ENCODE measurements at places on chromosomes 6 and 20.

DNA sequence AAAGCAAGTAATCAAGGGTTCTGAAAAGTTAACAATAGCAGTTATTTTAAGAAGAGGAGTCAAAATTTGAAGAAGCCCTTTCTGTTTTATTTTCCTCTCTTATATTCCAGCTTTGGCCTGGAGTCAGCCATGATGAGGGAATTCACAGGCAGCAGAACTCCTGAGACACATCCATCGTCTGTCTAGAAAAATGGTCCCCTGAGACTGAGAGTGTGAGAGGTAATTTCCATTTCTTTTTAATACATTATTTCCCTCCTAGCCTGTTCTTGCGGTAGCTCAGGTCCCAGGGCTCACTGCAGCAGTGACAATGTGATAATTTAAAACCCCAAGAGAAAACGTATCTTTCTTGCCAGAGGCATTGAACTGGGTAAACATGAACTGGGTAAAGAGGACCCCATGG, 296.0 kb downstream of the SMOC2 start:
- DNase-seq: no peak

- peak; percentile 15 for DNase-seq
These were observed 18.0 kb downstream of the KHDC1L start for GRCh38 chr6:73207221-73207837.

GRCh38 chr20:63238514-63239125, 2.9 kb downstream of the BIRC7 start:
- no peak for DNase-seq

- DNase-seq: no peak
These were observed 87.9 kb upstream of the BMP5 start for GRCh38 chr6:55963301-55963700.

DNA sequence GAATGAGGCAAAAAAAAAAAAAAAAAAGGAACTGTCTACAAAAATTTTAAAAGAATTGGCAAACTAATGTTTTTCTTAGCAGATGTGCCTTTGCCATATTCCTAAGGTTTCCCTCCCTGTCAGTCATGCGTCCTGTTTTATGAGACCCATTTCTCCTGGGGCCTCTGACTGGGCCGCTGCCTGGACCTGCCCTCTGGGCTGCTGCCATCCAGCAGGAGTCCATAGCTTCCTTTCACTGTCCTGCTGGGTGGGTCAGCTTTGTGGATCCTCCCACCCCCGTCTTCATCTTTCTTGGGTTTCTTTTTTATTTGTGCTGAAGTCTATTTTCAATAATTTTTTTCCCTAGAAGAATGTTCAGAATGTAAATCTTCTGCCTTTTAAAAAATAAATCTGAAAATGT, 110.8 kb upstream of the SCP2D1 start:
- DNase-seq: peak; percentile 49

DNA sequence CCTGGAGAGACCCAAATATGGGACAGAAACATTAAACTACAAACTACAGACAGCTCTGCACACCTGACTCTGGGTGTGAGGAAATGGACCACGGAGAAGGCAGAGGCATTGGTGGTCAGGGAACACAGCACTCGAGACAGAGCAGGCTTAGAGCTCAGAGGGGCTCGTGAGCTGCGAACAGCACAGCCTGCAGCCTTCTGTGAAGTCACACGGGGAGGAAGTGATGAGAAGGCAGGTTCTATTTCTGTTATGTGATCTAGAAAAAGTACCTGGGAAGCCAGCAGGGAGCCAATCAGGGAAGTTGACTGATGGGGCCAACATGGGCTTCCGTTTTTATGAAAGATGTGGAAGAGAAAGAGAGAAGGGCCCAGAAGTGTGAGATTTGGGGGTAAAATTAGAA, 88.9 kb upstream of the SNAP25 start:
- no peak for DNase-seq

DNA sequence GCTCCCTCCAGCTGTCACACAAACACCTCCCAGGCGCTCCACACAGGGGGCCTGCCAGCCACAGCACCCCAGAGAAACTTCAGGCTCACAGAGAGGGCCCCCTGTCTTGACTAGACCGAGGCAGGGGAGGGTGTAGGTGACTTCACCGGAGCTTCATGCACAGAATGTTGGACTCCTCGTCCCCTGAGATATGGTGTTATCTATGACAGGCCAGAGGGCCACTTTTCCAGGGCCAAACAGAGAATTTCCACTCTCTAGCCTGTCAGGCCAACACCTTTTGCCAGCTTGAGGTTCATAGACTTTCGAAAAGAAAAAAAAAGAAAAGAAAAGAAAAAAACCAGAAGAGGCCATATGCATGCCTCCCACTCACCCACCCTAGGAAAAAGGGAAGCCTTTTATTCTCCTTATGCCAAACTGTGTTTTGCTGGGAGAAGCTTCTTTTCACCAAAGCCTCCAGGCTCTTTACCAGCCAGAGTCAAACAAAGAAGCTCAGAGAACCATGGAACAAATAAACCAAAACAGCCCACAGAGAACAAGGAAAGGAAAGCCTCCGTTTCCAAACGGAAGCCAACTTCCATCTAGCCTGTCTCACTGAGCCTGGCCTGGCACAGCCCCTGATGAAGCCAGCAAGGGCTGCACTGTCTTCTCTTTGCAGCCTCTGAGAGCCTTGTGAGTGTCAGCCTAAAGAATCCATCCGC, 313.2 kb upstream of the JARID2 start:
- DNase-seq: no peak

- DNase-seq: no peak
These were observed 216.5 kb upstream of the SSTR4 start for GRCh38 chr20:22818636-22819035.

- no peak for DNase-seq
These were observed 264.6 kb upstream of the CDYL start for GRCh38 chr6:4511641-4512020.

GRCh38 chr20:37886851-37887297, 16.1 kb upstream of the VSTM2L start:
- no peak for DNase-seq

DNA sequence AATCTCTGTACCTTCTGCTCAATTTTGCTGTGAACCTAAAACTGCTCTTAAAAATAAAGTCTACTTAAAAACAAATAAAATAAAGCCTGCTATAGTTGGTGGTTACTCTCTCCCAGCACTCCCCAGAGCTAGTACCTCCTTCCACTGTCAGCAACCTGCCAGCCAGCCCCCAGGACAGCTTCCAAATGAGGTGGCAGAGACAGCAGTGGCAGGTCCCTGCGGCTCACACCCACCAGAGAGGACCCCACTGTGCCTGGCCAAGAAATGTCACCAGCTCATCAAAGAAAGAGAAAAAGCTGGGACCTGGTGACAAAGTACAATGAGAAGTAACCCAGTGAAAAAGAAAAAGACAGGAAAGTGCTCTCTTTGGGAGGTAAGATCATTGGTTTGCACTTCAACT, 15.2 kb downstream of the APMAP start:
- no peak for DNase-seq

DNA sequence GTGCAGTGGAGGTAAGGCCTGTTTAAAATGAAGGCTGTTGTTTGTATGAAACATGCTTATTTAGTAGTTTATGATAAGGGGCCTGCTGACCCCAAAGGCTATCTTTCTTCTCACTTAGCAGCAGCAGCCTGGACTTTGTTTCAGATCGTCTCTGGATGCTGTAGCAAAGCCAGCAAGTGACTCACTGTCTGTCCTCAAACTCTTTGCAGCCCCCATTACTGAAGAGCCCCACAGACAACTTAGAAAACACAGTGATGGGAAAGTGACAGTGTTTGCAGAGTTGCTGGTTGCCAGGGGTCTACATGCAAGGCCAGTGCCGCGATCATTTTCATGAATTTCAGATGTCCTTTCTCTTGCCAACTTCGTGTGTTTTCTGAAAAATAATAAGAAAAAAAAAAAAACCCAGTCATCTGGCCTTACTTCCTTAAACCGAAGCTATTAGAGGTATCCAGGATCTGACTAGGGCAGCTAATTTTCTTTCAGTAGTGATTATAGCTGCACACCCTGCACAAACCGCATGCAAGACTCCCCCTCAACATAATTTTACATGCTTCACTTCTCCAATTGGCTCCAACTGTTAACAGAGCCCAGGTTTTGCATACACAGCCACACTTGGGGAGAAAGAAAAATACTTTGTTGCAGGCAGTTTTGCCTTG, 11.6 kb upstream of the F13A1 start:
- no peak for DNase-seq

- DNase-seq: no peak
These were observed 19.3 kb downstream of the SMLR1 start for GRCh38 chr6:130846501-130846900.

GRCh38 chr20:14885661-14886060, 548.2 kb upstream of the FLRT3 start:
- no peak for DNase-seq

- no peak for DNase-seq
These were observed 194.8 kb downstream of the UNC5CL start for GRCh38 chr6:40844246-40844645.

DNA sequence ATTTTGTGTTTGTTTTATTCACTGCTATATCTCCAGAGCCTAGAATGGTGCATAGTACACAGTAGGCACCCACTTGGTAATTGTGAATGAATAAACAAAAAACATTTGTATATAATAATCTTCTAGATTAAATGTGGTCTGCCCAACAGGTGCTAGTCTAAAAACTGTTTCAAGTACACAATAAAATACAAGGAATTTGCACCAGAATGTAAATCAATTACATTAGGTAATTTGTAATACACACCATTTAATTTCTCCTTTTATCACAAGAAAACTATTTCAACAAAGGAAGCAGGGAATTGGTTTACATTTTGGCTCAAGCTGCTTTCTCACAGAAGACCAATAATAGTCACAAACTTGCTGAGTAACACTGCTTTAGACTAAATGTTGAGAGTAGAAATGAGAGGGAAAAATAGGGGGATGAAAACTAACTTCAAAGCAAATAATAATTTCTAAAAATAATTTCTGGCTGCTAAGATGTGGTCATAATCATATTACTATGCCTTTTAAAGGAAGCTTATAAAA, 22.1 kb downstream of the RUNX2 start:
- DNase-seq: no peak

- DNase-seq: no peak
These were observed 224.2 kb upstream of the SSTR4 start for GRCh38 chr20:22810626-22811569.

- DNase-seq: no peak
These were observed 4.9 kb downstream of the BPIFB1 start for GRCh38 chr20:33287884-33288283.

DNA sequence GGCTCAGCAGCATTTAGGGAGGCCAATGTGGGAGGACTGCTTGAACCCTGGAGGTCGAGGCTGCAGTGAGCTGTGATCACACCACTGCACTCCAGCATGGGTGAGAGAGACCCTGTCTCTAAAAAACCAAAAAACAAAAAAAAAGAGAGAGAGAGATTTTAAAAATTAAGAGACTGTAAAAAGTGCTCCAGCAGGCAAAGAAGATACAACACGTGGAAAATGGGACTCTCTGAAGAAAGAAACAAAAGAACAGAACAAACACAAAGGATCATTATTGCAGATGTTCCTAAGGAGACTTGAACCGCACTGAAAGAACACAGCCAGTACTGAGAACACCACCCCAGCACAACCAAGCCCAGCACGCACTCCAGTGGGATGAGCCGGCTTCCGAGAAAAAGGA, 74.2 kb downstream of the TAF4 start:
- no peak for DNase-seq

DNA sequence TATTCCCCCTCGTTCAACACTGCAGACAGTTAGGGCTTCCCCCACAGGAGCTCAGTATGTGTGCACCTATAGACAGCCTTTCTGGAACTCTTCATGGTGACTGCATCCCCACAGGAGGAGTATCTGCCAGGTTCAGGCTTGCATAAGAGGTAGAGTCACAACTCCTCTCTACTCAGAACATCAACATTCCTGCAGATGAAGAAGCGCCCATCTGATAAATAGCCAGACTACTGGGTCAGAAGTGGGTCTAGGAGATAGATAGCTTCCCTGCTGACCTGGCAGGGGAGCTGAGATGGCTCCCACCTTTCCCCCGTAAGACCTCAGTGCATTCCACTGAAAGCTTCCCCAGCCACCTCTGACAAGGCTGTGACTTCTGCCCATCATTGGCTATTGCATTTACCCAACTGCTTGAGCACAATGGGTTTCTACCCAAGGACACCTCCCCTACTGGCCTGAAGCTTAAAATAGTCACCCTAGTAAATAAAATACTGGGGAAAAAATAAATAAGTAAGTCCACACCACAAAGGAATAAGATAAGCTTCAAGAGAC, 125.1 kb downstream of the CDK19 start:
- DNase-seq: no peak

- no peak for DNase-seq
These were observed 131.2 kb downstream of the SH3BGRL2 start for GRCh38 chr6:79762370-79762769.

DNA sequence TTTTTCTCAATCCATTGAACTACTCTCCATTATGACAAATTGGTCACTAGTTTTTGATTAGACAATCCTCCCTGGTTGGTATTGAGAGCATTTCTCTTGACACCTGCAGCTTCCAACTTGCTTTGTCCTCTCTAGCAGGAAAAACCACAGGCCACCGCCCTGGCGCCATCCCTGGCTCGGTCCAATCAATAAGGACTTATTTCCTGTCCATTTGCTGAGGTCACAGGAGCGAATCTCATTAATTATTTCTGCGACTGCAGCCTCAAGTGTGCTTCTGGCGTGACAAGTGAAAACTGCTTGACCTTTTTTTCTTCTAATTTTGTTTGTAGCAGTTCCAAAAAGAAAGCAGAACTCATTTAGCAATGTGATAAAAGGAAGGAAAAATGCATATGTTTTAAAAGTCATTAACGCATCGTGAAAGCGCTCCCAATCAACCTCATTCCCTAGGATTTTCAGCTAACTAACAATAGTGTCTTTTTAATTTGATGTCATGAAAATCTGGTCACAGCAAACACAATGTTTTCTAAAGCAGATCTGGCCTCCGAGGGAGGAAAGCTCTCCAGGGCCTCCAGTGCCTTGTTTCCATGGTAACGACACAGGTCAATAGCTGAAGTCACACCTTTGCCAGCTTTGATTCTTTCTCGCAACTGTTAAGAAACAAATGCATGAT, 39.0 kb upstream of the BEND3 start:
- no peak for DNase-seq

DNA sequence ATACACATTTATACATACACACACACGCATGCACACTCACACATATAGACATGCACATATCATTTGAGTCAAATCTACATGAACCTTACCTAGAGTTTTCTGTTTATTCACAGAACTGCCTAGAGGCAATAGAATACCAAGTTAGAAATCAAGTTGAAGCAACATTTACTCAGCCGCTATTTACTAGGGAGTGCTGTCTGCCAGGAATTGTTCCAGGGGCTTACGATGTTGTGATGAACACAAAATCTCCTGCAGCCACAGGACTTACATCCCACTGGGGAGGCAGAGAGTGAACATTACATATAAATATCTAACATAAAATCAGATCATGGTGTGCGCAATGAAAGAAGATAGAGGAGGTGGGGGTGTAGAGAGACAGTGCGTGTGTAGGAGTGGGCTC, 80.4 kb downstream of the GCLC start:
- DNase-seq: no peak

- DNase-seq: peak; percentile 46
These were observed 1.1 kb upstream of the GRM4 start for GRCh38 chr6:34146801-34147592.
